ENCODE measurements at places on chromosomes 2 and 18.
A peak's percentile ranks its signal among the peaks of the same experiment; 100 is the strongest.

DNA sequence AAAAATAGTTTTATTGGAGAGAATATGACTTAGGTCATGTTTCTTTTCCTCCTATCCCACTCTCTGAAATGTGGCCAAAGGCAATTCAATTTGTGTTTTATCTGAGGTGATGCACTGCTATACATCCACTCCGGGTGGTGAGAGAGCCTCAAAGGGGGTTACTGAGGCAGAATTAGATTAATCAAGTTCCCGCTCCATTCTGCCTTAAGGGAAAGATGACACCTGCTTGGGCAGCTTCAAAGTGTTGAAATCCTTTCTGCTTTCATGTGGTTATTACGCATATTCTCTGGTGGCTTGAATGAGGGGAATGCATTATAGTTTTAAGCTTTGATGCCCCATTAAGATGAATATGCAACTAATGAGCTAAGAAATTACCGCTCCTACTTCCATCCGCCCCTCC is 213.0 kb upstream of the TMEFF2 start:
- DNase-seq, result no peak

DNA sequence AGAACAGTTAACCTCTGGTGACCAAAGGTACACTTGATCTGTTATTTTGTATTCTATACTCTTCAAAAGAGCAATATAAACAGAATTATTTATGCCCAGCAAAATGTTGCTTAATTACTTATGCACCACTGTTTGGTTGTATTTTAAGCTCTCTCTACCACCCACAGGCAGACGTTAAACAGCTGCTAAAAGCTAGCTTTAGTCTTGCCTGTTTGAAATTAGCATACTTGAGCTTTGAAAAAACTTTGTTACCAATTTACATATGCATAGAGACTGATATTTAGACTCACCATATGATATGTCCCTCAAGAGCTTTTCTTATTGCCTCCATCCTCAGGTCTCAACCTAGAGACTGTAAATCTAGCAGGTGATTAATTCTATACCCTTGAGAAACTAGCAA is 426.9 kb downstream of the NR4A2 start:
- DNase-seq, result no peak

DNA sequence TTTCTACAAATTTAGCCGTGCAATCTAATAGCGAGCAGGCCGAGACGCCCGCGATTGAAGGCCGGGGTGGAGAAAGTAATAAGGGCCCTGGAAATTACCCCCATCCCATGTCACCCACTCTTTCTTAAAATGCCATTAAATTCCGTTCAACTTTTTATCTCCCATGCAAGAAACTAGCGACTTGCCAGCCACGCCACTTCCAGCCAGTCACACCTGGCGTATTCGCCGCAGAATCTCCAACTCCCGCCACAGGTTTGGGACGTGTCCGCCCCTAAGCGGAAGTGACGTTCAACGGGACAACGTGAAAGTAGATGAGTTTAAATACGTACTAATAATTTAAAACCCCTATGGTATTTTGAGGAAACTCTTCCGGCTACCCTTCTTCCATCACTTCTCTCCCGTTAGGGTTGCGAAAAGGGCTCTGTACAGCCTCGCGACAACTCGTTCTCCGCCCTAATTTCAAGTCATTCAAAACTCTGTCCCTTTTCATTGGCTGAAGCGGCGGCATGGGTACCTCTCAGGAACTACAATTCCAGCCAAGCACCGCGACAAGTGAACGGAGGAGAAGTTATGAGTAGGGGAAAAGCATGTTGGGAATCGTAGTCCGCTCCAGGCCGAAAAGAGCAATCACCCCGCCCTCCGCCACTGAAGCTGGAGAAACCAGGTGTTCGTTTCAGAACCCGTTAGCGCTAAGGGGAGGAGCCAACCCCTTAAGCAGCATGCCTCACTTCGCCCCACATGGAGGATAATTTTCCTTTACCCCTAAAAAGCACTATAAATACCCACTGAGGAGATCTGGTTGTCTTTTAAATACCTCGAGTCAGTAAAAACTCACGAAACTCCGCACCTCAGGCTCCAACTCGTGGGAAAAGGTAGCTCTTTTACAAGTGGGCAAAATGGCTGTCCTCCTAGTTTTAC is at the start of gene ZRANB3:
TSS of gene ZRANB3 (minus strand) at position 906 of the 918 bp plus-strand sequence.
- peak; percentile 98 for DNase-seq

DNA sequence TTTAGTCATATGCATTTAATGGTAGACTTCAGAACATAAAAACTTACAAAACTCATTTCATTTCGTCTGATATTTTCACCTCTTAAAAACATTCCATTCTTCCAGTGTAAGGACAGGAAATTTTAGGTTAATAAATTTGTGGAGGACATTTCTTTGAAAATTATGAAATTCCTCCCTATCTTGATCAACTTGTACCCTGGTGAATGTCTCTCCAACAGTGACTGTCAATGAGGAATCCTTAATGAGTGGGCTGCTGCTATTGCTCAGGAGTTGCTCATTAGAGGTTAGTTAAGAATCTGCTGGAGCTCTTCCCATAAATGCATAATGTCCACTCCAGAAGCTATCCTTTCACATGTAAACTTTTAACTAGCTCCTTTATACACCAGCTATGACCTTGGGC is 69.1 kb downstream of the LRP1B start:
- DNase-seq, result no peak

DNA sequence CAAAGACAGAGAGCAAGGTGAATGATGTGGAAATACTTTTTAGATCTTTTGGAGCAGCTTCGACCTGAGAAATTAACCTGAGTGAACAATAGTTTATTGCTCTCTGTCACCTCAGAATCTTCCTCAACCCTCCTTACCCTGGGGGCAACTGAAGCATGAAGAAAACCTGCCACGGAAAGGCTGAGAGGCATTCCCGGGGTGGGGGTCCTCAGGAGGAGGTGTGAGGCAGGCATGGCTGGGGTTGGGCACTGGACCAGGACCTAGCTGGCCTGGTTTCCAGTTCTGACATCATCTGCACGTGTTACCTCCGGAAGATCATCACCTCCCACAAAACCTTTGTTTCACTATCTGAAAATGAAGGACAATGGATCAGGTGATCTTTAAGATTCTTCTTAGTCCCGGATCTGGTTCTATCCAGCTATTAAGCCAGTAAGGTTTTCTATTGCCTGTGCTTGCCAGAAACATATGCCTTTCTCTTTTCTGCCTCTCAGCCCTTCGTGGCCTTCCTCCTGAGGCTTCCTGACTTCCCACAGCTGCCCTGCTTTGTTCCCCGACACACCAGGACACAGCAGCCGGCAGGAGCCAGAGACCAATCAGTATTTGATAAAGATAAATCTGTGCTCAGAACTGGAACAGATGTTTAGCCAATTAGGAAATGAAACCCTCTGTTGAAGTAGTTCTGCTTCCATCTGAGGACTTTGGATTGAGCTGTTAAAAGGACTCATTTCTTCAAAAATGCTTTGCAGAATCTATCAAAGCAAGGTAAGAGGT is 232.5 kb downstream of the TDRD15 start:
- no peak for DNase-seq
